Stimulated activated CD8-positive, alpha-beta memory T cell treated with anti-CD3 and anti-CD28 coated beads, Interleukin-4, amount 100 ng/mL, for 4 hours (primary cell): ENCODE measurements at places on chromosomes 7 and 10.

GRCh38 chr10:132634947-132635271 is 97.3 kb downstream of the INPP5A start:
- no peak for DNase-seq

GRCh38 chr7:1021931-1022330 is 22.4 kb upstream of the GPR146 start:
- no peak for DNase-seq

- DNase-seq: no peak
Measured at GRCh38 chr10:16521311-16522016, at the start of gene C1QL3. Gene C1QL3 (minus strand): TSS chr10:16521879. CDS start chr10:16521065, 814 bp downstream.

DNA sequence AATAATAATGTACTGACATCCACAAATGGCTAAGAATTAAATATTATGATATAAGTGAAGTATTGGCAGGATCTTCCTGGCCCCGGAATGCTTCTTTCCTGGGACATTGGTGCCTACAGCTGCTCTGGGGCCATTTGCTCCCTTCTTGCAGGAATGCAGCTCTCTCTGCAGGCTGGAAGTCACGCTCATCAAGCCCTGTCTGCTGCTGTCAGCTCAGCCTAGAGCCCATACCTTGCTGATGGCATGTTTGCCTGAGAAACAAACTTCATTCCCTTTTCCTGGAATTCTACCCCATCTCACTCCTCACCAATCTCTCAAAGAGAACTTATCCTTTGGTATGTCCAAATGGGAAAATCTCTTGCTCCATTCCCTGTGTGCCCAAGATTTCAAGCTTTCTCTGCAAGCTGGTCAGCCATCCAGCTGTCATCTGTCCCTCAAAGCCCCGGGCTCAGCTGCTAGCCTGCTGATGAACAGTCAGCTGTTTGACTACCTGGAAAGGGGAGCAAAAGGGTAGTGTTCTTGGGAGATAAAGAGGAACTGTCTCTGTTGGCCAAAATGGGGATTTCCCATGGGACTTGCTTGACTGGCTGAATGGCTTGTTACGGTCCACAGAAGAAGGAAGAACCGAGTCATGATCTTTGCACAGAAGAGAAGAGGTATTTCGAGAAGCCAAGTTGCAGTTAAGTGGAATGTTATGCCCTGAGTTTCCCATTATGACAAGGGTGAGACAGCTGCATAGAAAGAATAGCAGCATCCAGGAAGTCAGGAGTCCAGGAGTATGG is 12.0 kb upstream of the RASSF4 start:
- DNase-seq: no peak

DNA sequence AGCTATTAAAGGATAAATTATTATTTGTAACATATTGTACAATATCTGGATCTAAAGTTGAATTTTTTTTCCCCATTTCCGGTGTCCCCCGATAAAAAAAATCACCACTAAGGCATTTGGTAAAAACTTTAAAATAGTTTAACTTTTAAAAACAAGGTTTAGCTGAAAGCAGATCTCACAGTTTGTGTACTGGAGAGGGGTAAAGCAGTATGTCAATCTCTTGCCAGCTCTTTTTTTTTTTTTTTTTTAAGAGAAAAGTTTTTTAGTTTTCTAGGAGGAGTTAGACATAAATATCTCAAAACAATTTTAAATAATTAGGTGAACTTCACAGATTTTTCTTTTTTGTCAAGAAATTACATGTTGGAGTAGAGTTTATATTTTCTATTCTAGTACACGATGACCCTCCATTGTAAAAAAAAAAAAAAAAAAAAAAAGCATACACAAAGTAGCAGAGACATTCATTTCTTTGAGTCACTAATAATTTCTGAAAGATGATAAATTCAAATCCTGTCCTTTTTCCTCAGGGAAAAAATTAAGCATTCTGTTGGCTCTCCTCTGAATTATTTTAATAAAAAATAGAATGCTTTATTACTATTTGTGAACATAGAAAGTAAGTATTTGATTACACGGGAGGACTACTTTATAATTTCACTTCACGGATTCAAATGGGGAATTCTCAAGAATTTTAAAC is 1.9 kb upstream of the HBP1 start:
- no peak for DNase-seq

DNA sequence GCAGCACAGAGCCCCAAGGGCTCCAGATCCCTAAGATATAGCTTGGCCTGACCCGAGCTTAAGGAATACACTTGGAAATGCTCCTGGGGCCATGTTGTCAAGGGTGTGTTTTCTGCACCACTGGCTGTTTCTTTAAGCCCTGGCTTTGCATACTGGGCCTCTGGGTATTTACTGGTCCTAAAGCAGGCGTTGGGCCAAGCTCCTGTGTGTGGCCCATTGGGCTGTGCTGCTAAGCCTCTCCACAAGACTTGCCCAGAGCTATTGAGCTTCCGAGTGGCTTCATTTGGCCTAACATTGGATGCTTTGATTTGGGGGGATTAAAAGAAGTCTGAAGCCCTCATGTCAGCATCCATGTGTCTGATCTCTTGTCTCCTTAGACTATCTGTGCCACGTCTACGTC is 5.2 kb downstream of the YKT6 start:
- no peak for DNase-seq

DNA sequence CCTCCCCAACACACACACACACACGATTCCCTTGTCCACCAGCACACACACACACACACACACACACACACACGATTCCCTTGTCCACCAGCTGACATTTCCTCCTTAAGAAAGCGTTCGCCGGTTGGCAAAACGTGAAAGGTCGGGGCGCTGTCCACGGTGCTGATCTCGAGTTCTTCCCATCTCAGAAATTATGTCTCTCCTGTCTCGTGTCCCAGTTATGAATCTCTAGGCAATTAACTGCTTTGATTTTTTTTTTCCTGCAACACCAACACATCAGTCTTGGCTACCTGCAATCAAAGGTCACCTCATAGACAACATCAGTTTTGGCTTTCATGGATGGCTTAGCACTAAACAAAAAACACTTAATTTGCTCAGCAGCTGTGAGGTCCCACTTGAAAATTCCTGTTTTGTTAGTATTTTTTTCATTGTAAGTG is 1.9 kb downstream of the INA start:
- DNase-seq: no peak

GRCh38 chr7:82335927-82336326 is 107.7 kb downstream of the CACNA2D1 start:
- DNase-seq: no peak

DNA sequence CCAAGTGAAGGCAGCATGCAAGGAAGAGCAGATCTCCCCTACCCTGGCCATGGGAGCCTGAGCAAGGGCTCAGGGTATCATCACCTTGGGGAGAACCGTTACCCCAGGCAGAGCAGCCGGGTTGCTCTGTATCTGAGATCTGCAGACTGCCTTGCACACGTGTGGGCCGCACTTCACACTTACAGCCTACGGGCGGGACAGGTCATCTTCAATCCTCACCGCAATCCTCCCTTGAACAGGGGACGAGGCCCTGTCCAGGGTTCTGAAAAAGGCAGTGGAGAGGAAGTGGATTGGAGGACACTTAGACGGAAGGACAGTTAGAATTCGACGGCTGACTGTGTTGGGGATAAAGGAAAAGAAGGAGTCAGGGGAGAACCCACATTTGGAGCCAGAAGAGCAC is 51.4 kb downstream of the NPS start:
- no peak for DNase-seq

- DNase-seq: no peak
Measured at GRCh38 chr7:69349291-69349690, 249.0 kb upstream of the AUTS2 start.

GRCh38 chr10:60629332-60629731 is 148.9 kb upstream of the CDK1 start:
- DNase-seq: no peak

- DNase-seq: no peak
Measured at GRCh38 chr7:111074071-111074747, 16.7 kb upstream of the LRRN3 start.

- DNase-seq: no peak
Measured at GRCh38 chr10:50610368-50610767, 13.4 kb downstream of the SGMS1 start.

DNA sequence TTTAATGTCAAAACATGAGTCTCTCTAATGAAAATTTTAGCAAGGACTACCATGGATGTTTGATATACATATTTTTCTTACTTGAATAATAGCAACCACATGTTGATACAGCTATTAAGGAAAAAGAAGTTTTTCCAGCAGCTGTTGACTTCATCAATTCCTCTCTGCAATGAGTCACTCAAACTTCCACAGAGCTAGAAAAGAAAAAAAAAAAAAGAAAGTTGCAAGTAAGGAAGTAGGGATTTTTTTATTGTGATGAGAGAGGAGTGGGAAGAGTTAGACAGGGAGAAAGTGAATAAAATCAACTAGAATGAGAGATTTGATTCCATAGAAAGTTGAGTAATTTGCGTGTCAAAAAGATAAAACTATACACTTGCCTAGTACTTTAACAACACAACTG is 46.2 kb downstream of the CAV1 start:
- DNase-seq: no peak

GRCh38 chr10:78942091-78942501 is 126.7 kb upstream of the ZMIZ1 start:
- DNase-seq: no peak

DNA sequence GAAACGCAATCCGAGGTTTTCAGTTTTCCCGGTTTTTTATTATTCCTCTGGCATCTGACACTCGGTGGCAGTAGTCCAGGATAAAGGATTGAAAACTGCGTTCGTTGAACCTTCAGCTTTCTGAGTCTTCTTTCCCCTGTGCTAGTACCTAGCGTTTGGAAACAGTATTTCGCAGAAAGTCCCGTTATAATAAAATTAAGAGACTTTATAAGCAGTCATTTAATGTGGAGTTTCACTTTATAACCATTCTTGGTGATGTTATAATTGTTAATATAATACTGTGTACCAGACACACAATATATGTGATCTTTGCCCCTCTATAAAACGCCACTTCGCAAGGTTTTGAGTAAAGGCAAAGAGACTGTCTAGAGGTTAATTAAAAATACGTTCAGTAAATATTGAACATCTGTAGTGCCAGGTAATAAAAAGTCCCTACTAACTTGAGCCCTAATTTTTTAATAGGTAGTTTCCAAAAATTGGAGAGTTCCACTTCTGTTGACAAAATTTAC is 874 bp downstream of the CISD1 start:
- no peak for DNase-seq

- DNase-seq: no peak
Measured at GRCh38 chr10:21570761-21571521, 36.9 kb downstream of the MLLT10 start.

- no peak for DNase-seq
Measured at GRCh38 chr10:131802996-131803395, 97.8 kb upstream of the PPP2R2D start.

GRCh38 chr7:127770885-127771284 is 118.9 kb downstream of the SND1 start:
- DNase-seq: no peak

- no peak for DNase-seq
Measured at GRCh38 chr7:17239683-17240521, 58.5 kb upstream of the AHR start.

DNA sequence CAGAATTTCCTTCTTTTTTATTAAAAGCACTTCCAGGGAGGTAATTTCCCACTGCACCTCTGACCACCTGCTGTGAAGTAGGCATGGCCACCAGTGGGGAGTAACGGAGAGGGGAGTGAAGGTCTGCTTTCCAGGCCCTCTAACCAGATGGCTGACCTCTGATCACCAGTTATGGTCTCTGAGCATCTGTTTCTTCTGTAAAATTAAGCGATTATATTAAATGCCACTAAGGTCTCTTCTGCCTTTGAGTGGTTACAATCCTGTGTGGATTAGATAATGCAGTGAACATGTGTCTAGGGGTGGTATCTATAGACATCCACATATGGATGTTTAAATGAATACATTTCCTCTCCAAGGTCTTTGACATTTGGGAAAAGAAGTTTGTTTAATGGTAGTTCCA is 199.6 kb downstream of the HERPUD2 start:
- no peak for DNase-seq

DNA sequence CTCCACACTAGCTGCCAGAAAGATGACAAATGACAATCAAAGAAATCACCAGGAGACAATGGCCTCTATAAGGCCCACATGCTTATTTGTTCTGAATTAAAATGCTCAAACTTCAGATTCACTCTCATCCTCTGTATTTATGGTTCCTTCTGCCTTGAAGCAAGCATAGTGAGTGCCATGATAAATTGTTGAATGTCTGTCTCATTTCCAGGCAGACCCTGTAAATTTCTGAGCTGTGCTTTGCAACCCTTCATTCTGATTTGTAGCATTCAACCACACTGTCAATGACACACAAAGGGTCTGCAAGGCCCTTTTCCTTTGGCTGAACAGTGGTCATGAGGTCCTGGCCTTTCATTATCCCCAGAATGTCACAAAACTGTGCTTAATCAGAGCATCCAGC is 506.6 kb upstream of the GHITM start:
- DNase-seq: no peak

DNA sequence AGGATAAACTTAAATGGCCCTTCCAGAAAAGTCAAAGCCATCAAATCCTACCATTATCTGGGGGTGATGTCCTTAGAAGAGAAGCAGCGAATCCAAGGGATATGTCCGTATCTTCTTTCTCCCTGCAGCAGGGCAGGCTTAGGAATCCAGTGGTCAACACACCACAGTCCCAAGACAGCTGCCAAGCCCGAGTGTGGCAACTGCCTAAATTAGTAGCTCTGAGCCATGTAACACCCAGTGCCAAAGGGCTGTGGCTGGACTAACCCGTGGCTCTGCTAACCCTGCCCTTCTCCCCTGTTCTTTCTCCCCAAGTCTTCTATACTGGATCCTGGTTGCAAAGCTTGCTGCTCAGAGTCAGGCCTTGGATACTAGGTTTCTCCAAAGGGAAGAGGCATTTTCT is 74.8 kb downstream of the CDK1 start:
- DNase-seq: no peak

DNA sequence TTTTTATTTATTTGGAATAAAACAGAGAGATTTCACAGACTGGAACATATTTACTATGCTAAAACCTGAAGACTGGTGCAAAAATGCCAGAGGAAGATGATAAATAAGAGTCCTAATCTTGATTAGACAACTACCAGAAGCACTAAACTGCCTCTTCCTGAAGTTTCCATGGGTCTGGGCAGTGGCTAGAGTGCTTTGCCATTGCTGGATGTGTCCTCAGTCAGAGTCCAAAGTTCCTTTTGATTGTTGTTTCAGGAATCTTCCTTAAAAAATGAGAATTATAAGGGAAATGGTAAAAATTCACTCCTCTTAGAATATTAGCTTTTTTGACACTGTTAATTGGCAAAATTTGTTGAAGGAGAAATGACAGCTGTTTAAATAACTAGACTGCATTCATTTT is 86.3 kb upstream of the AHR start:
- DNase-seq: no peak

GRCh38 chr7:33748793-33749192 is 156.5 kb upstream of the BMPER start:
- no peak for DNase-seq

DNA sequence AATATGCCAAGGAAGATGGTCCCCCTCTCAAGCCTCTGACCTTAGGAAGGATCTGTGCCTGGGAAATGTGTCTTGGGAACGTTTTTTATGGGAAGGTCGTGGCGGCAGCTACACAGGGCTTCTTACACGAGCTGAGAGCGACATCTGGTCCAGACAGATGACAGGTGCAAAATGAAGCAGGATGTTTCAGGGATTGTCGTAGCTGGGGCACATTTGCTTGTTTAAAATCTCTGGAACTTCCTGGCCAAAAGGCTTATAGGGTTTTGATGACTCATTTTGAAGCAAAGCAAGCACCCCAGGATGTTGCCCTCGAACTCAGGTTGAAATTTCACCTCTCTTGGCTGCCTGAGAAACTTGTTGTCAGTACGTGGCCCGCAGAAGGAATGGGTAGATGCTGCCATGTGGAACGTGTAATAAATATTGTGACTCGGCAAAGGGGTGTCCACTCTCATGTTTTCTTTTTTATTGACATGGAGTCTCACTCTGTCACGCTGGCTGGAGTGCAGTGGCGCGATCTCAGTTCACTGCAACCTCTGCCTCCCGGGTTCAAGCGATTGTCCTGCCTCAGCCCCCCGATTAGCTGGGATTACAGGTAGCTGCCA is 117.5 kb downstream of the CAMK1D start:
- no peak for DNase-seq
